ENCODE measurements at places on chromosomes 7 and 10.
A peak's percentile ranks its signal among the peaks of the same experiment; 100 is the strongest.

- DNase-seq: peak; percentile 52
Observed at GRCh38 chr10:113746217-113746957, 5.1 kb upstream of the PLEKHS1 start.

DNA sequence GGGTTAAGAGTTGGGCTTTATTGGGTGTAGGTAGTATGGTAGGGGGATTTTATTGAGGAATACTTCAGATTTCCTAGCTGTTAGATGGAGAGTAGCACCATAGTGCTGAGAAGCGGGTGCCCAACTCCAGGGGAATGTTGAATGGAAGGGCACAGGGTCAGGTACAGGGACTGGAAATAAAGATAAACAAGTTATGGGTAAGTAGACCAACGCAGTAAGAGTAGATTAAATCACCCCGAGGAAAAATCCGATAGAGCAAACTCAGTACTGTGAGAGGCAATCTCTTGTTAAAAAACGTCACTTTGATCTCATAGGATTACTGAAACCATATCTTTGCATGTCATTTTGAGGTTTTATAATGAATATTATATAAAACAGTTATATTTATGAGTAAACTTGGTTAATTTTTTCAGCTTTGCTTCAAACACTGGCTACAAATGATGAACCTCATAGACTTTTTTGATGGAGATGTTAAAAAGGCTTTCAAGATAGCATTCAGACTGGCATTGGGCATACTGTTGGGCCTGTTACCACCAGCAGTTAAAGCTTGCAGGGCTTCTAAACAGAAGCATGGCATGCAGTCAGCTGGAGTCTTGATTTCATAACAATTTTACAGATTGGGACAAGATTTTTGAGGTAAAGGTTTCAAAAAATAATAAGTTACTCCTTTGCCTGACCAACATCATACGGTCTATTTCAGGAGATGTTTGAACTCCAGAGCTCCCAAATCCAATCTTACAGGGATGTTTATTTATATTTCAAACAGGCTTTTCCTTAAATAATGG lies 7.1 kb downstream of the AHR start:
- no peak for DNase-seq

DNA sequence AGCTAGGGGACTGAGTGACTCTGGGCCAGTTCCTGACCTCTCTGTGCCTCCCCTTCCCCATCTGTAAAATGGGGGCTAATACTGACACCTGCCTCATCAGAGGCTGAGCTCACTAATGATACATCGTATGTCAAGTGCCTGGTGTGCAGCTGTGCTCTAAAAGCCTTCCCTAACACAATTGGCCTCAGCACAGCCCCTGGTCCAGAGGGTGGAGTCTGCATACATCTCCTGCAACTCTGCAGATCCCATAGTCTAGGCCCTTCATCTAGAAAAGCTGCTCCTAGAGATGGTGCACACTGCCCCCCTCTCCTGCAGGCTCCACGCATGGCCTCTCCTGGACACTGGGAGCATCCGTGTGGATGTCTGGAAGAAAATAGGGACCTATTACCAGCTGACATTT lies 255.0 kb downstream of the RPS24 start:
- no peak for DNase-seq

- DNase-seq: no peak
Observed at GRCh38 chr10:69703256-69703655, 73.2 kb downstream of the FAM241B start.

- DNase-seq: peak; percentile 2
Observed at GRCh38 chr7:154744256-154744860, 258.6 kb downstream of the PAXIP1 start.

DNA sequence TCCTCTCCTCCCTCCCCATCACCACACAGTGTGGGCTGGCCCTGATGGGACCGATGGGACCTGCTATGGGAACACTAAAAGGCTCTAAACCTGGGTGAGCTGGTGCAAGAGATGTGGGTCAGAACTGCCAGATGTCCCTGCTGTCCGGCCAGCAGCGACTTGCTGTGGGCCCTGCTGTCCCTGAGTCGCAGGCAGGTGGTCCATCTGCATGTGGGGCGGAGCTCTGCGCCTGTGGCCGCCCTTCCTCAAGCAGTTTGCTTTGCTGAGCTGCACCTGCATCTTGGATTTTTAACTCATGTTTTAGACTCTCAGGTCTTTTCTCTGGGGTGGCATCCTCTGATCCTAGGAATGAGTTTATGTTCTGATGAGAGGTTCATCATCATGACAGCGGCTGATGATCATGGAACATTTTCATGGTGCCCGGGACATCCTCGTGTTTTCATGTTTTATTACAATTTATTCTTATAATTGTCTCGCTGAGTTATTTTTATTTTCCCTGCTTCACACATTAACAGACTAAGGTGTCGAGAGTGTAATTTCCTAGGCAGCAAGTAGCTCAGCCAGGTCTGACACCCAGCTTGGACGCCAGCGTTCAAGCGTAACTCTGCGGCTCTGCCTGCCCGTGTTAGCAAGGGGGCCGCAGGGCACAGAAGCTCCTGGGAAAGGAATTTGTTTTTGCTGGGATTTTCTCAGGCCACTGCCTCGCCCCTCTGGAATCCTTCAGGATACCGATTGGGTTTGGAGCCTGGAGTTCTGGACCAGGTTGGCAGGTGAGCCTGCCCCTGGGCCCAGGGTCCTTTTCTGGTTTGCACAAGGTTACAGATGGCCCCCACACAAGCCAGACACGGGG lies 615.2 kb upstream of the FOXK1 start:
- DNase-seq: no peak

DNA sequence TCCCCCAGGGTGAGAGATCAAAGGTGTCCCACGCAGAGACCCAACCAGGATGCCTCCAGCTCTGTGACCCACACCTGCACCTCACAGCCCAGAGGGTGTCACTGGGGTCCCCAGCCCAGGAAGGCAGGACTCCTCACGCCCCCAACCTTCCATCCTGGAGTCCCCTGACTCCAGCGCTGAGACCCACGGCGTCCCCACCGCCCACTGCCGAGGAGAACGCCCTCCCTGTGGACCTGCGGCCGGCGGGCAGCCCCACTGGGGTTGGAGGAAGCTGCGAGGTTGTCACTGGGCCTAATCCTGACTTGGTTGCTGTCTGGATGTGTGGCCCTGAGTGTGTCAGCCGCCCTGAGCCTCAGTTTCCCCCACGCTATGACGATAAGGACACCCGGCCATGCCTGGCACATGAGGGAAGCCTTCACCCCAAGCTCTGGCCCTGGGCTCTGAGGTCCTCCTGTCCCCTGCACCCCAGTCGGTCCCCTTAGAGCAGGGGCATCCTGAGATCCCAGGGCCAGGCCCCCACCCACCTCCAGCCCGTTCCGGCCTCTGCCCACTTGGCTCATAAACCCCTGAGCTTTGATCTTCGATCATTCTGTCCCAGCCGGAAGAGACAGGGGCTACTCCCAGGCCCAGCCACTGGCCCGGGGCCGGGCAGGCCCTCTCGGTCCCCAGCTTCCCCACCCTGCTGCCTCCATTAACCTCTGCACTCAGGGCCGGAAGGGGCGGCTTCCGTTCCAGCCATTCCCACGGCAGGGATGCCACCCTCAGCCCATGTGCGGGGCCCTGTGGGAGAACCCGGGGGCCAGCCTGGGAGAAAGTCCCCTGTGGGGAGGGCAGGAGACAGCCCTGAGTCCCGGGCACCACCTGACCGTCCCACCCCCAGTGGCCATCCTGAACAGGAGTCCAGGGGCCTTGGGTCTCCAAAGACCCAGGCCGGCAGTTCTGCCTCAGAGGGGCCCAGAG lies 113.2 kb downstream of the MICALL2 start:
- DNase-seq: no peak
